Karpas-422 (cell line): ENCODE measurements at places on chromosomes 16 and 17.
A peak's percentile ranks its signal among the peaks of the same experiment; 100 is the strongest.

- DNase-seq, result peak; percentile 84
Observed at GRCh38 chr17:74354123-74354522, 7.5 kb downstream of the BTBD17 start.

- peak; percentile 39 for DNase-seq
Observed at GRCh38 chr17:42251115-42251514, 25.1 kb downstream of the STAT5B start.

DNA sequence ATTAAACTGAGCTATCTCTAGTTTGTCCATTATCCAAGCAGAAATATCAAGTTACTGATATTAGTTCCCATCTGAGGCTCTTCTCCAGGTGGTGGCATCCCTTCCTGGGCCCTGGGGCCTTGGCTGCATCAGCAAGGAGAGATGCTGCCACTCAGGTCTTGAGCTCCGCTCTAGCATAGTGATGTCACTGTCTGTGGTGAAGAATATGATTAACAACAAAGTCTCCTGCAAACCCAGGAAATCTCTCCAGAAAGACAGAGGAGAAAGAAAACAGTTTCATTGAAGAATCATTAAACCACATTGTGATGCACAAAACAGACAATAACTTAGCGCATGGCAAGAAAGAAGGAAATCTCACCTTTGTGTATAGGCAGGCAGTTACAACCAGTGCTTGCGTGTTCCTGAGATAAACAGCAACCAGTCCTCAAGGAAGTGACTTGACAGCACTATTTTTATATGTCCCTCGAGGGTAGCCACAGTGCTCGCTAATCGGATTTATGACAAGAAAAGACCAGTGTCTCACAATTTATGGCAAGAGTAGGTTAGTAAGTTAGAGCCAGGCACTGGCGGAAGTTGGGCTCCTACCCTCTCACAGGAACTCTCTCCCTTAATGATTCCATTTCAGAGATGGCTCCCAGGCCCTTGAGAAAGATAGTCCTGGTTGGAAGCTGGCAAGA is 151.1 kb downstream of the AHSP start:
- DNase-seq, result no peak

DNA sequence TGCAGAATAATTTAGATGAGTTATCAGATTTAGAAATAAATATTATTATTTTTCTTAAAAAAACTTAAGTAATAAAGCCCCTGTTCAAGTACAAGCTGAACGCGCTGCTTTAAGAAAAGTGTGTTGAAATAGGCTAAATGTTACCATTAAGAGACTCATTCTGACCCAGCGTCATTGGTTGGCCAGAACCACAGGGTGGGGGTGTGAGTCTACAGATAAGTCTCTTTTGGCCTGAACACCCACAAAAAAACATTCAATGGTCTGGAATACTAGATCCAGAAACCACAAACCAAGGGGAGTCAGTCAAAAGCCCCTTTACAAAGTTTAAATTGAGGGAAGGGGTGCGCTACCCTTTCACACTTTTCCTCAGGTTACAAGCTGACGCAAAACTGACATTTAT is 776.1 kb downstream of the KCNJ2 start:
- DNase-seq, result no peak

- no peak for DNase-seq
Observed at GRCh38 chr16:75415169-75415905, 18.0 kb downstream of the CFDP1 start.

GRCh38 chr17:67689534-67690177 is 28.1 kb upstream of the NOL11 start:
- peak; percentile 87 for DNase-seq

GRCh38 chr17:63919311-63919723 is 678 bp upstream of the GH1 start:
- peak; percentile 95 for DNase-seq

- no peak for DNase-seq
Observed at GRCh38 chr16:49347476-49347875, 26.1 kb upstream of the C16orf78 start.

DNA sequence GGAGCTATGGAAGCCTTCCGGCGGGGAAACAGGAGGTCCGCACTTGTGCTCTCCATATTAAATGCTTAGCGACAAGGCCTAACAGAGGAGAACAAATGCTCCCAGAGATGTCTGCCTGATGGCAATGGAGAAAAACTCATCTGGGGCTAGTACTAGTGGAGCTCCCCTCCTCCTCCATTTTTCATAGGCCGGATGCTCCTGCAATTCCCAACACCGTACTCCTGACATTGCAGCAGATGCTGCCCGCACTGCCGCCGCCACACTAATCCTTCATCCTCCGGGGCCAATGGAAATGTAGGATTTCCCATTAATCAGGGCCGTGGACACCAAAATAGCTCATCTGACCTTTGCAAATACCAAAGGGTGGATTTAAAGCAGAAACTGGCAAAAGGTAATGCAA is 27.5 kb downstream of the TOM1L2 start:
- DNase-seq, result no peak

- no peak for DNase-seq
Observed at GRCh38 chr16:30699615-30700099, 686 bp downstream of the SRCAP start.

GRCh38 chr17:49227436-49228261 is 2.9 kb downstream of the PHOSPHO1 start:
- peak; percentile 91 for DNase-seq

DNA sequence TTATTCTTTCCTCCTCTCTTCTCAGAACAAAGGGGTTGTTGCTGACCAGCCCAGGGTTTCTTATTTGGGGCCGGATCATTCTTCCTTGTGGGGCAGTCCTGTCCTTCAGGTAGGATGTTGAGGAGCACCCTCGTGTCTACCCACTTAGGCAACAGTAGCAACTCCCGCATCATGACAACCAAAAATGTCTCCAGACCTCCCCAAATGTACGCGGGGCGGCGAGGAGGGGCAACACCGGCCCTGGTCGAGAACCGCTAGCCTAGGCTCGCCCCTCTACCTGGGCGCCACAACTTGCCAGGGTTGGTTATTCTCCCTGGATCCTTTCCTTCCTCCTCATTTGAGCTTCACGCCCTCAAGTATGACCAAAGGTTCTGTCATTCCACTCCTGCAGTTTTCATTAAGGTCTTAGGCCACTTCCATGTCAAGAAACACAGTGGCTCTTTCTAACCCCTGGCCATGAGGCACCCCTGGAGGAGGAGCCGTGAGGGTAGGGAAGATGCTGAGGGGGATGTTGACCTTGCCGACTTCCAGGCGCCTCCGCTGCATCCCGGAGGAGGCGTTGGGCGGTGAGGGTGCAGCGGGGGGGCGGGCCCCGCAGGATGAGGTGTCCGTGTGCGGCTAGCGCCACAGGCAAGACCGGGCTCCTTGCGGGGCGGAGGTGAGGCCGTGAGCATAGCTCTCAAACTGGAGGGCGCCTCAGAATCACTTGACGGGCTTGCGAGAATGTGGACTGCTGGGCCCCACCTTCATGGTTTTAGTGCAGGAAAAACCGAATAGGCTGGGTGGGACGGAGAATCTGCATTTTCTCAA is 712 bp upstream of the SPECC1 start:
- DNase-seq, result no peak
